RKO (cell line): ENCODE measurements at places on chromosomes 12 and 14.

DNA sequence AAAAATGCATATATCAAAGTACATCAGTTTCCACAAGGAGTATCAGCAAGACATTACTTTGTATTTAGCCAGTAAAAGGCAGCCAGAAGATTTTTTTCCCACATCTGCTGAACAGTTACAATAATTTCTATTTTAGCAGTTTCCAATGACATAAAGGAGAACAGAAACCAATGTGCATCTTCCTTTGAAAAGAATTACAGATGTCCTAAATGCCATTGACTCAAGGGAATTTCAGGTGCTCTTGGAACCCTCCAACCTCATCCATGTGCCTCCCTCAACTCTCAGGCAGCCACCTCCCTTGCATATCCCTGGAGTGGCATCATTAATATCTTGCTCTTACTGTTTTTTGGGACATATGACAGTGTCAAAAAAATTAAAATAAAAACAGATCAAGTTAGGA, 62.2 kb upstream of the ST8SIA1 start:
- DNase-seq = no peak

DNA sequence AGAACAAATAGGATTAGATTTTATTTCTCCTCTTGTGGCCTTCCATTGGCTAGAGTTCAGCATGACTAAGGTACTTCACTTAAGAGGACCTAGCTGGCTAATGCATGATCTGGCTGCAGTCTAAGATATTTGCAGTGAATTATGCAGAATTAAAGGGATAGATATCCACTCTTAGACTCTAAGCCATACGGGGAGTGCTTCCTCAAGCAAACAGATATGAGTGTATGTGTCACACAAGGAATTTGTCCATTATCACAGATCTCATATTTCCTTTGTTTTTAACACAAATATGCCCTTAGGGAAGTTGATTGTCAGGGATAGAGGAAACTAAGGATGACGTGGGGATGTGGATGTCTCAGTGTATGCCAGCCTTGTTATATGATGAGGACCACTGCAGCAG, 88.1 kb upstream of the DHRS4 start:
- DNase-seq = no peak

- no peak for DNase-seq
Observed at GRCh38 chr14:90647473-90648005, 168.7 kb downstream of the TTC7B start.

DNA sequence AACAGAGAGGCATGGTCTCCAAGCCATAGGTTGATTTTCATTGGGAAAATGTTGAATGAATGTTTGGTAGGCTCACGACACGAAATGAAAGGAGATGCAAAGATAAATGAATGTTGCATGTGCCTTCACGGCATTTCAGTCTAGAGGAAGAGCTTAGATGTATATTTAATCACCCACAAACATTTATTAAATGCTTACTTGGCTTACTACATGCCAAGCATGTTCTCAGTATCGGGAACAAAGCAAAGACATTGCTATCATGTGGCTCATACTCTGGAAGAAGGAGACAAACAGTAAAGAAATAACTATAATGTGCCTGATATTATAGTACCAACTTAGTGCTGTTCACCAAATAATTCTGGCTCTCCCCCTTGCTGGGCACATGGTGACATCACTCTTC, 133.5 kb downstream of the LLPH start:
- DNase-seq = no peak

- no peak for DNase-seq
Observed at GRCh38 chr12:99695050-99695449, 47.5 kb downstream of the GARIN6 start.

DNA sequence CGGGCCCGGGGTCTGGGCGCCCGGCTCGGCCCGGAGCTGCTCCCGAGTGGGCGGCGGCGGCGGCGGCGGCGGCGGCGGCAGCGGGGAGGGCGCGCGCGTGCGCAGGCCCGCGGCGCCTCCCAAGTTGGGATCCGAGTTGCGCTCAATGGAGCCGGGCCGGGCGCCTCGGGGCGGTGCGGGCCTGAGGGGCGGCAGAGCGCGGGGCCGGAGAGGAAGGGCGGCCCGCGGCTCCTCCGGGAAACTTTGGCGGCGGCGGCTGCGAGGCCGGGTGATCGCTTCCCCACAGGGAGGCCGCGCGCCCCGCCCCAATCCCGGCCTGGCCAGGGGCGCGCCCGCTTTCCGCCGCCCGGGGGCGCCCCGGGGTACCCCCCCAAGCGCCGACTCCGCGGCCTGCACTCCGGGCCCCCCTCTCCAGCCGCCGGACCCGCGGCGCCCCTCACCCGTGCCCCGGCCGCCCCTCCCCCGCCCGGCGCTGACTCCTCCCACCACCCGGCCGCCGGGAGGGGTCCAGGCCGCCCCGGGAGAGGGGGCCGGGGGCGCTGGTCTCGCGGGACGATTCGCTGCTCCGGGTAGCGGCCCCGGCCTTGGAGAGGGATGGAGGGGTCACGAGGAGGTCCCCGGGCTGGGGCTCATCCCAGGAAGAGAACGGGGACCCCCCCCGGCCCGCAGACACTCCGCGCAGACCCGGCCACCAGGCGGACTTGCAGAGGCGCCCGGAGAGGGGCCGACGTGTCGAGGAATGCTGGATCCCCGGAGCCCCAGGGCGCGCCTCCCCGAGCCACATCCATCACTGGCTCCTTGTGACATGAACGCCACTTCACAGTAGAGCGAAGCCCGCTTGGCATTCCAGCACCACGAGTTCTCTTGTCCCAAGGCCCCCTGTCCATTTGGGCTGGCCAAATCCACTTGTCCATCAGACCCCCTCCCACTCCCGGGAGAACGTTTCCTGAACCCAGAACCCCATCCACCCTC, at the start of gene RILPL1:
TSS of gene RILPL1 (minus strand) at position 48 of the 972 bp plus-strand sequence. CDS start 237 bp downstream, outside the sequence.
- DNase-seq = peak; percentile 60

DNA sequence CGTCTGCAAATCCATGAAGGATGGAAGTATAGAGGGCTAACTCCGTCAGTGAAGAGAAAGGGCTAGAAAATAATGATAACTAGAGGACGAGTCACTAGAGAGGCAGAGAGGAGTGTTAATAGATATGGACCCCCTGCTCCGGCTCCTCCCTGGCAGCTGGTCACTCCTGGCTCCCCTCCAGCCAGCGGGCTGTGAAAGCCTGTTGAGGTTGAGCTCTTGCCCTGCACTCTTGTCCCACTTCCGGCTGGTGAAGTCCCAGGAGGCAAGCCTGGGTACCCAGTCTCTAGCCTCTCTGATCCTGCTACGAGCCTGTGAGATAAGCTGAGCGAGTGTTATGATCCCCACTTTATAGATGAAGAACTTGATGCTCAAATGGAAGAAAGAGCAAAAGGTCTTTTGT, 90.3 kb downstream of the RFX4 start:
- DNase-seq = no peak

DNA sequence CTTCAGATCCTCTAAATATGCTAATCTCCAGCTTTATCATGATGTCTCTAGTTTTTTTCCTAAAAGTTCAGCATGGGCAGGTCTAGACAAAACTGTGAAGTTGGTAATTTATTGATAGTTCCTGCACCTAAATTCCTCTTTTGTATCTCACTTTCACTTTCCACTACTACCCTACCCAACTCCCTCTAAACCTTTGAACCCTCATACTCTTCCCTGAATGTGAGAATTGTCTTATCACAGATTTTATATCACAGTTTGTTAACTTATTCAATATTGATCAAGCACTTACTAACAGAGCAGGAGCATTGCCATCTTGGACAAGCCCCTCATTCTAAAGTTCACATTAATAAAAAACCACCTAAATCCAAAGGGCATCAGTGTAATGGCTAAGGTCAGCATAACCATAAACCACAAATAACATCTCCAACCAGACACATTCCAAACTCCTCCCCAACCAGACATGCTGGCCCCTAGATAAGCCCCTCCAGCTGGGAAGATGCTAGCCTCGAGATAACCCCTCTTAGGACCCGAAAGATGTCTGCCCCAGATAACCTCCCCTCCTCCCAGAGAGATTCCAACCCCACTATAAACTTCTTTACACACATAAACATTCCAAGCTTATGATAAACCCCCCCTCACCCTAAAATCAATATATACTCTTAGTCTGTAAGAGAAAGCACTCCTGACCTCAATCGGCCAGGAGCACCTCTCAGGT, 78.7 kb downstream of the FSCB start:
- no peak for DNase-seq

DNA sequence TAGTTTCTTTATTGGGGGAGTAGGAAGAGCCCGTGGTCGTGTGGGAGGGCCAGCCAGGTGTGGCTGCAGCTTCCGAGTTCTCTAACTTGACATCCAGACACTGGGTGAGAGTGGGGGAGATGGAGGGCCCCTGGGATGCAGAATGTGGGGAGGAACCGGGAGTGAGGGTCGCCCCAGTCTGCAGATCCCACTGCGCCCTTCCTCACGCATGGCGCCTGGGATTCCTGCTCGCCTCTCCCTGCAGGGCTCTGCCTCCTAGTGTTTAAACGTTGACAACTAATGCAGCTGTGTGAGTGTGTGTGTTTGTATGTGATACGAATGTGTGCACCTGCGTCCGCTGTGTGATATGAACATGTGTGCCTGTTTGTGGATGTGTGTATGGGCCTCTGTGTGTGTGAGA, 34.6 kb downstream of the FZD10 start:
- no peak for DNase-seq

DNA sequence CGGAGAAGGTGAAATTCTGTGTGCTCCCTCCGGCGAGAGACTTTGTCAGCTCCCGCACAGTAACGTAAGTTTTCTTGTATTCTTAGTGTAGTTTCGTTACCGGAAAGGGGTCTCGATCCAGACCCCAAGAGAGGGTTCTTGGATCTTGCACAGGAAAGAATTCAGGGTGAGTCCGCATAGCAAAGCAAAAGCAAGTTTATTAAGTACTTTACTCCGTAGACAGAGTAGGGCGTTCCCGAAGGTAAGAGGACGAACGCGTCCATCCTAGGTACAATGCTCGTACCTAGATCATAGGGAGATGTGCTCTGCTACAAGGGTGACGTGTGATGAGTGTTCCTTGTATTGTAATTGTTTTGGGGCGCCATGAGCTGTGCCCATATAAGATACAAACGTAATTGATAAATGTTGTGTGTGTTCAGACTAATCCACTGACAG, 293 bp downstream of the IFI27L1 start:
- DNase-seq = peak; percentile 64

GRCh38 chr12:115943630-115944391, 333.7 kb downstream of the MED13L start:
- no peak for DNase-seq

DNA sequence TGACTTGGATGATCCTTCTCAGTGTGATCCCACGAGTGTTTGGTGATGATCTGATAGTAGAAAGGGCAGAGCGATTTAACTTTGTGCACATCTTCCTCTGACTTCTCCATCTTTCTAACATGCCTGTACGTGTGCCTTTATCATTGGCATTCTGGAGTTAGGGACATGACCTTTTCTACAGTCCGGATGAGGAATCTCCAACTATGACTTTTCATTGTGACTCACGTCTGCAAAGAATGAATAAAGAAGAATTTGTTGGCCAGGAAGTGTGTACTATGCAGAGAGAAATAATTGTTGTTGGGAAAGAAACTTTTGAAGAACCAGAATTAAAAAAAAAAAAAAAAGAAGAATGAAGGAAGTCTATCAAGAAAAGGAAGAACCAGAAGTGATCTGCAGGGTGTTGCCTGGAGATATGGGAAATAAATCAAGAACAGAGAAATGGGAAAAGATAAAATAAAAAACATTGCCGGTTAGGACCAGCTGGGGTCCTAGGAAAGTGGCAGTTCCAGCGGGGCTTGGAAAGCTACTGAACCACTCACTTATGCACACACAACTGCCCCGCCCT, 25.3 kb downstream of the PPFIBP1 start:
- DNase-seq = peak; percentile 80

- DNase-seq = no peak
Observed at GRCh38 chr12:11891346-11891745, 179.4 kb upstream of the BCL2L14 start.

- DNase-seq = no peak
Observed at GRCh38 chr14:69491193-69491592, 6.7 kb downstream of the PLEKHD1 start.

- DNase-seq = no peak
Observed at GRCh38 chr12:13435235-13435933, 238.9 kb downstream of the EMP1 start.

DNA sequence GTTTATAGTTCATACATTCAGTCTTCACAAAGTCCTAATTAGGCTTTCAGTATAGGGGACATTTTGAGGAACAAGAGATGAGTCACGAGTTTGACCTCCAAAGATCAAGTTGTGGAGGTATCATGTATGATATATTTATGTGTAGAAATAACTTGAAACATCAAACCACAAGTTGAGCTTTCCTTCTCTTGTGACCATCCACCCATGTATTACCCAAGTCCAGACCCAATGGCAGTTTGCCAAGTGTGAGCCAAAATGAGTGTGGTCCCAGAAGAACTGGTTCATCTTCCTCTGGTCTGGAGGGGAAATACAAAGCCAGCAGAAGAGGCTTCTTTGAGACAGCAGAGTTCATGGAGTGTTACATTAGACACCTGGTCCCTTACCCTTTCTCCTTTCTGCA, 104.9 kb downstream of the ATP23 start:
- no peak for DNase-seq

DNA sequence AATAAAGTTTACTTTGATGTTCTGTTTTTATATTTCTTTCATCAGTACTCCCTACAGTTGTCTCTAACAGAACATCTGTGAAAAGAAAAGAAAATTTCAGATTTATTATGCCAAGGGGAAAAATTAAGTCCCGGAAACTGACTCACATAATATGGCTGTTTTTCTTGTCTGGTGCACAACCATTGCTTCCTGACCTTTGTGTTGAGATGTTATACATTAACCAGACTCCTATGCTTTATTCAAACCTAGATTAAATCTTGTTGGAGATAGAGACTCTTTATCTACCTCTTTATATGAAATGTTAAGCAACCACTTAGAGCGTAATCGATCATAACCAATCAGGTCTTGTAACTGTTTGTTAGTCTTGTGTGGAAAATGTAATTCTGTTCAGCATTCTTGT, 37.6 kb upstream of the BICD1 start:
- no peak for DNase-seq

DNA sequence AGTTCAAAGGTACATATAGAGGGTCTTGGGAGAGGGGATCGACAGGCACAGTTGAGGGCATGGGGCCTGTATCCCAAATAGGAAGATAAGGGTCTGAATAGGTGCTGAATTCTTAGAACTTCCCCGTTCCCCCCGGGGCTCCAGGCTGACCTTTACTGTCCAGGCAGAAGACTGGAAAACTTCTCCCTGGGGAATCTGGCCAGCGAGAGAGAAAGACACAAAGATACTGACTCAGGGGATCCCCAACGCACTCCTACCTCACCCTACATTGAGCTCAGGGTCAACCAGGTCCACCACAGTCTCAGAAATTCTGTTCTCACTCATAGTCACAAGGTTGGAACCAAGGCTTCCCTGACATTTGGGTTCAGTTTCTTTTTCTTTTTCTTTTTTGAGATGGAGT, 46.2 kb downstream of the ACACB start:
- DNase-seq = no peak

DNA sequence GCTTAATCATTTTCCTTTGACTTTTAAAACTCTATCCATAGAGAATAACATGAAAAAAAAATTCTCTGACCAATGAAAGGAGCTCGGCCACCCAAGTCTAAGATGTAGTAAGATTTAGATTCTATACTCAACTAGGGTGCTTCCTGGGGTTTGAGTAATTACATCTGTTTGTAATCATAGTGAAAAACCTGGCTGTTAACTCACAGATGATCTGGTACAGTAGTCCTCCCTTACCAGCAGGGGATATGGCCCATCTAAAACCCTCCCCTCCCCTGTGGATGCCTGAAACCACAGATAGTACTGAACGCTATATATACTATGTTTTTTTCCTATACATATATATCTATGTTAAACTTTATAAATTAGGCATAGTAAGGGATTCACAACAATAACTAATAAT, 89.2 kb downstream of the DAAM1 start:
- no peak for DNase-seq

- peak; percentile 82 for DNase-seq
Observed at GRCh38 chr12:57452937-57453509, 2.1 kb upstream of the INHBE start.
